ENCODE measurements at places on chromosomes 5 and 9. TPM values are rescaled to one million over a fixed set of nuclear protein-coding genes. Genes with fewer than 3 reads are reported as not detected.

Gene TLX3
- total RNA-seq = not detected

Gene SLF1
- total RNA-seq = 2.2 TPM

Gene PCDHB12
- 0.25 TPM for total RNA-seq

Gene SLC22A4
- 1.1 TPM for total RNA-seq

Gene DBH
- not detected for total RNA-seq

Gene C5
- total RNA-seq = 1.5 TPM

Gene PHF24
- not detected for total RNA-seq

Gene RRAGA
- 59.0 TPM for total RNA-seq

Gene NR5A1
- total RNA-seq = not detected

Gene CD72
- total RNA-seq = 0.49 TPM

Gene PCDH1
- total RNA-seq = 1.1 TPM

Gene OTULINL
- 1.8 TPM for total RNA-seq

Gene HMMR
- 39.9 TPM for total RNA-seq

Gene SH3TC2
- total RNA-seq = 0.65 TPM

Gene WASHC1
- 4.7 TPM for total RNA-seq

Gene ARHGEF28
- 32.4 TPM for total RNA-seq

Gene ADAMTS19
- total RNA-seq = 0.13 TPM
